ENCODE measurements at places on chromosomes 7 and 10.

- no peak for DNase-seq
These were observed 99.0 kb downstream of the PLPP4 start for GRCh38 chr10:120555842-120556532.

DNA sequence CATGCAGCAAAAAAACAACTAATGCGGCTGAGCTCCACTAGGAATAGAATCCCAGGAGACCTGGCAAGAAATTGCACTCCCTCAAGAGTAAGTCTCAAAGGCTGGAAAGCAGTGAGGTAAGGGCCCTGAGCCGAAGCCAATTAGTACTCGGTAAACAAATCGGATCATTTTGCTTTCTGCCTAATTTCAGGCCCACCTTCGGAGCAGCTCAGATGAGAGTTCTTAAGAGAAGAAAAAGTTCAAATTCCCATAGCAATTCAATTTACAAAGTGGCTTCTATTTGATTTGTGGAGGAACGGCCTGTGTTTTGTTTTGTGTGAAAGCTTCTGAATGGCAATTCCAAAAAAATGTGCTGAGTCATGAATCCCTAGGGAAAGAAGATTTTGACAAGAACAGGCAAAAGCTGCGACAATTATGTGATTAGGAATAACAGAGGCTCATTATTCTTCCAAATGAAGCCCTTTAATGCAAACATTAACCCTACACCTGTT lies 60.9 kb downstream of the SLC16A9 start:
- no peak for DNase-seq

GRCh38 chr10:129641982-129642381 lies 174.9 kb downstream of the MGMT start:
- DNase-seq, result no peak

DNA sequence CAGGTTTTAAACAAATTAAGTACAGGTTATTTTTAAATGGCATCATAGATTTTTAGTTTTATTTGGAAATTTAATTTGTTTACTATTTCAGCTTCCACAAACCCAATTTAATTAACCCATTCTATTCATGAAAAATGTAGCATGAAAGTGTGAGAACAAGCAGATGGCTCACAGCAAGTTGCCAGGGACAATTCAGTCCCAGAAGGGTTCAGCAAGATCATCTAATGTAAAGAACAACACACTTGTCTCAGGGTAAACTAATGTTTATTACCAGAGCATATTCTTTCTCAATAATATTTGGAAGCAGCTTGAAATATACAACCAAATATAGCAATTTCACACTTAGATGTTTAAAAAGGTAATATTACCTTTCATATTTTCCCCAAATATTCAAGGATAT lies 166.9 kb upstream of the SLC13A1 start:
- DNase-seq, result no peak

DNA sequence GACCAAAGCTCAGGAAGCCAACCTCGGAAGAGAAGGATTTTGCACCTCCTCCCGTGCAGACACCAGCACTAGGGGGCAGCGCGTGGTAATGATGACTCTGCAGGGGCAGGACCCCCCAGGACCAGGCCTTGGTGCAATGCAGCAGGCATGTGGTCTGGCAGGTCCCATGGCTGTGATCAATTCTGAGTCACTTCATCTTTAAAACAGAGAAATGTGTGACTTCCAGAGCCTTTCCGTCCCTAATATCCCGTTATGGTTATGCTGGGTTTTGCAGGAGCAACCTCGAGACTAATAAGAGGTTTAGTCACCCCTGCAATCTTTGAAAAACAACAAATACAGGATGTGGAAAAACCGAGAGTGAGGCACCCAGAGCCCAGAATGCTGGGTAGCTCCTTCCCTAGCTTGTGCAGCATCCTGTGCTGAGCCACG lies 30.2 kb upstream of the GJD4 start:
- DNase-seq, result no peak

- DNase-seq, result no peak
These were observed 64.7 kb upstream of the AOAH start for GRCh38 chr7:36788825-36789470.

- no peak for DNase-seq
These were observed 19.8 kb downstream of the FAM171A1 start for GRCh38 chr10:15351099-15351820.

DNA sequence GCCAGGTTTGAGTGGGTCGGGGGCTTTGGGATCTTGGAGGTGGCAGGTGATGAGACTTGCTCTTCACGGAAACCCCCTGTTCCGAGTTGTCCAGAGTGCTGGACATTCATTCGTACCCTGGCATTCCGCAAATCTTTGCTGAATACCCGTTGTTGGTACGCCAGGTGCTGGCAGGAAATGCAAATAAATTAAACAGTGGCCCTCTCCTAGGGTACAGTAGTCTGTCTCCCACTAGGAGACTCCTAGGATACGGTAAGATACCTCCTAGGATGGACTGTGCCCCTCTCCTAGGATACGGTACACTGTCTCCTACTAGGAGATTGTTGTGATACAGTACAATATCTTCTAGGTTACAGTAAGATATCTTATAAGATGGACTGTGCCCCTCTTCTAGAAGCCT lies 544 bp downstream of the SEC23IP start:
- no peak for DNase-seq

DNA sequence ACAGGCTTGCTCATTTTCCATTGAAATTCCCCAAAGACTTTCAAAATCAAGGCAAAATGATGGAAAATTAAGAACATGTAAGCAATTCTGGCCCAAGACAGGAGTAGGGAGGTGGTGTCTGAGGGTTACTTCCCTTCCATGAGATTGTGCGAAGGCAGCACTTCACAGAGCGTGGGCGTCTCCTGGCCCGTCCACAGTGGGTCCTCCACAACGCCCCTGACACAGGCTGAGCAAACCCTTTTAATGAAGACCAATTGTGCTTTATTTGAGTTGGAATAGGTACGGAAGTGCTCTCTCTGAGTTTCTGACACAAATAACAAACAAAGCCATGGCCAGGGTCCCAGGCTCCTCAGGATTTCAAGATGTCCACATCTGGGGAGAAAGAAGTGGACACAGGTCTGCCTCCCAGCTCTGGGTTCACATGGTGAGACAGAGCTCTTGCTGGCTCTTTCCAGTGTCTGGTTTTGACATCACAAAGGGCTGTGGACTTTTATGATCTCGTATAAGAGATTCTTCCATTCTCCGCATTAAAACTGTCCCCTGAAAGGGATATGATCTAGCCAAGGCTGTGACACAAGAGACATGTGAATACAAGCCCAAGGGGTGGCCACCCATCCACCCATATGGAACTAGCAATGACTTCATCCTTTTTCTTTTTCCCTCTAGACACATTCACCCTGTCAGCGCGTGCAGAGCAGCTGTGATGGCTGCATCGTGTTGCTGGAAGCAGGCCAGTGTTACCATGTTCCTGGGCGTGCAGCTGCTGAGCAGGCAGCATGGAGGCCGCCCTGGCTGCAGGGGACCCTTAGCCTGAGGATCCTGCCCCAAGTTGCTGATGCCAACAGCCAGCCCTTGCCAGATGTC lies 145.6 kb downstream of the ADAM12 start:
- DNase-seq, result peak; percentile 83

- no peak for DNase-seq
These were observed 7.1 kb downstream of the MRC1 start for GRCh38 chr10:17816199-17816598.

- no peak for DNase-seq
These were observed 58.7 kb upstream of the PFKP start for GRCh38 chr10:3008518-3009195.

DNA sequence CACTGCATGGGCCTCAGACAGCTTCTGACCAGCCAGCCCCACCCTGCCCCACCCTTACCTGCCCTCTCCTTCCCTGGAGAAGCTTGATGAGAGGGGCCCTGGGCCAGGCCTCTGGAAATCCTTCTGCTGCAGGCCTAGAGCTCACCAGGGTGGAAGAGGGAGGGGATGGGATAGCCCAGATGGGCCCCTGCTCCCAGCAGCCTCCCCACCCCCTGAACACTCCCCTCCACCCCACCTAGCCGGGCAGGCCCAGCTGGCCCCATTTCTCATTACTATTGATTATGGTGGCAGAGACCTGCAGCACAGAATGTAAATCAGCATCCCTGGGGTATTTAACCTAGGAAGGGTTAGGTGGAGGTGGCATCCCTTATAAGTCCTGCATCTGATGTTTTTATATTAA lies 11.6 kb upstream of the RET start:
- no peak for DNase-seq

- no peak for DNase-seq
These were observed 47.3 kb downstream of the ITGA8 start for GRCh38 chr10:15672469-15672868.

DNA sequence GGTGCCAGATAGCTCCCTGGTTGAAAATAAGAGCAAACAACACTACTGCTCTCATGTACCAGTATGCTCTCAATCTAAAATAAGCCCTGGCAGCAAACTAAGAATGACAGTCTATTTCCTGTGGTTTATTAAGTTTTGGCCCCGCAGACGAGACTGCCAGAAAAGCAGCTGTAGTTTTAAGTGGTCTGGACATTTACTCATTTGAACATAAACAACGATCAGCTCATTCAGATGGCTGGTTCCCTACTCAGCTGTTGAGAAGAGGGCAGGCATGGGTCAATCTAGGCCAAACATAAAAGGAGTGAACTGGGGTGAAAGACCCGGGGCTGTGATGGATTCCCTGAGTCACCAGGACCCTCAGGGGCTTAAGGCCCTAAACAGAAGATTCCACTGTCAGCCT lies 4.5 kb downstream of the TRIL start:
- no peak for DNase-seq

GRCh38 chr7:92010215-92010614 lies 69.6 kb downstream of the AKAP9 start:
- no peak for DNase-seq

- DNase-seq, result no peak
These were observed 787 bp upstream of the PLEKHA1 start for GRCh38 chr10:122373721-122374120.

- no peak for DNase-seq
These were observed 892.5 kb downstream of the DNAJB9 start for GRCh38 chr7:109462171-109462570.

- no peak for DNase-seq
These were observed 448 bp upstream of the GOLGA7B start for GRCh38 chr10:97849103-97849686.

DNA sequence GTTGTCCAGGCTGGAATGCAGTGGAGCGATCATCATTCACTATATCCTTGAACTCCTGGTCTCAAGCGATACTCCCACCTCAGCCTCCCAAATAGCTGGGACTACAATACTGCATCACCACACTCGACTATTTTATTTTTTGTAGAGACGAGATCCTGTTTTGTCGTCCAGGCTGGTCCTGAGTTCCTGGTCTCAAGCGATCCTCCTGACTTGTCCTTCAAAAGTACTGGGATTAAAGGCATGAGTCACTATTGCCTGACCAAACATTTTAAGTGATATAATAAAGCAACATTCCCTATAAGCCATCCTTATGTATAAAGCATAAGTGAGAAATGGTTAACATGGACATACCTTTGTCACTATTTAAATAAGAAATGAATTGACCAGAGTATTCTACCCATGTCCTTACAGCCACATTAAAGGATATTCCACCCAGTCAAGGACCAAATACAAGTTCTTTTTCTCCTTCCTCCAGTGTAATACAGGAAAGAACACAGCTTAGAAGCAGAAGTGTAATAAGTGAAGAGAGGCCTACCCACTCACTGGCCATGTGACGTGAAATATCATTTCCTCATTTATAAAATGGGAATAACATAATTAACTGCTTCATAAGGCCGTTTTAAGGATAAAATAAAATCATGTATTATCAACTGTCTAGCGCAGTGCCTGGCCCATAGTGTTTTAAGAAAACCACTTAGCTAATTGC lies 82.0 kb downstream of the DOCK4 start:
- no peak for DNase-seq

DNA sequence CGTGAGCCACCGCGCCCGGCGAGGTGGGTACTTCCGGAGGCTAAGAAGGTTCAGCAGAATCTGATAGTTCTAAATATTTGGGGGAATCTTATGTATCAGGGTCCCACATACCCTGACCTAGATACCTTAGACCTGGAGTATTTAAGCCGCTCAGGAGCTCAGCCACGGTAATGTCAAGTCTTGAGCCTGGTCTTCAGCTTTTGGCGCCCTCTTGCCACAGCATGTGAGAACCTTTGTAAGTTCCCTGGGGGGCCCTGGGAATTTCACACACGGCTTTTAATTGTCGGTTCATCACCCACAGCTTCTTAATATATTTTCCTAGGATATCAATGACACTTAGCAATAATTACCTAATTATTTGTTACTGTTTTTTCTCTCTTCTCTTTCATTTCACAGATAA lies 324.3 kb upstream of the GALNT17 start:
- DNase-seq, result no peak

DNA sequence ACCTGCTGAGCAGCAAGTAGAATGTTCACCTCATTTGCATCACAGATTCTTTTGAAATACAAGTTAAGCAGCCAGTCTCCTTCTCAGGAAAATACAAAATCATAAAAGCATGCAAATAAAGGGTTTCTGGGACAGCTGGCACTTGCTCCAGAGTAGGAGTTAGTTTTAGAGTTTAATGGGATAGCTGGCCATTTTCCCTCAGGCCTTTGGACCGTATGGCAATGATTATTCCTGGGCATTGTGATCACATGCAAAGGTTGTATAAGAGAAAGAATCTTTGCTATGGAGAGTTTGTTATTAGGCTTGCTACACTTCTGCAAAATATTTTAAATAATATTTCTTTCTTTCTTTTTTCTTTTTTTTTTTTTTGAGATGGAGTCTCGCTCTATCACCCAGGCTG lies 240.8 kb downstream of the CDK14 start:
- DNase-seq, result no peak

DNA sequence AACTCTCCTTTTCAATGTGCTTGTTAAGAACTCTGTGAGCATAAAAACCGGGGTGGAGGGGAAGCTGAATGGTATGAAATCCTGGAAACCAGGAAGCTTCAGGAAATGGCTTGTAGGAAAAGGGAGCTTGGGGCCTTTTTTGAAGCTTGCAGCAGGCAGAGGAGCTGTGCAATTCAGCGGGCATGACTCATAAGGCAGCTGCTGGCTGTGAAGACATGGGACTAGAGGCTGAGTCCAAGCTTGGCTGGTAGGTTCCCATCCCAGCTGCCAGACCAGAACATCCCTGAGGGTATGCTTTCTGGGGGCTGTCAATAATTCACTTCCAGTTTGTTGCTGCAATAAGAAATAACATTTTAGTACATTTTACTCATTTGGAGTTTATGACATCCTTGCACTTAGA lies 36.8 kb upstream of the CDC14C start:
- no peak for DNase-seq
